ENCODE measurements at places on chromosomes 4 and X. TPM values are rescaled to one million over a fixed set of nuclear protein-coding genes. Genes with fewer than 3 reads are reported as not detected.

DNA sequence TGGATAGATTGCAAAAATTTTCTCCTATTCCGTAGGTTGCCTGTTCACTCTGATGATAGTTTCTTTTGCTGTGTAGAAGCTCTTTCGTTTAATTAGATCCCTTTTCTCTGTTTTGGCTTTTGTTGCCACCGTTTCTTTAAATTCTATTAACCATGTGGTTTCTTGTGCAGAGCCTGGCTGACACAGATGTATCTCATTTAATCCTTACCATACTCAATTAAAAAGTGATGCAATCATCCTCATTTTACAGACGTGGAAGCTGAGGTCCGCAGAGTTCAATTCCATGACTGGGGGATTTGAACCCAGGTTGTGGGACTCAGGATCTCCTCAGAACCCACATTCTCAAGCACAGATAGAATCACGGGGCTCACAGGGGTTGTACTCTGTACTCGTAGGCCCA is 66.7 kb downstream of the SORCS2 start:
- DNase-seq = no peak

DNA sequence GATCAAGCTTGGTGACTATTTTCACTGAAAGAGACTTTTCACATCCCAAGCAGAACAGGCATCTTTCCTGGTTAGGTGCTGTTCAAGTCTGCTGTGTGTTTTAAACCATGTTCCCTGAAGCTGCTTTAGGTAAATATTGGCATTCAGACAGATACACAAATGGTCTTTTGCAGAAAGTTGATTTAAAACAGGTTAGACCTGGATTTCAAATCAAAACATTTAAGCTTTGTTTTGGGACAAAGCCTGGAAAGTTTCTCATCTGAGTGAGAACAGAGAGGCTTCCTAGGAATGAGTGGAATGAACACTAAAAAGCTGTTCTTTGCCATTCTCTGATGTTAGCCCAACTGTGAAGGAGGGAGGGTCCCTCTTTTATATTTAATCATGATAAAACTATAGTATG is 10.1 kb downstream of the ANXA3 start:
- DNase-seq = no peak

DNA sequence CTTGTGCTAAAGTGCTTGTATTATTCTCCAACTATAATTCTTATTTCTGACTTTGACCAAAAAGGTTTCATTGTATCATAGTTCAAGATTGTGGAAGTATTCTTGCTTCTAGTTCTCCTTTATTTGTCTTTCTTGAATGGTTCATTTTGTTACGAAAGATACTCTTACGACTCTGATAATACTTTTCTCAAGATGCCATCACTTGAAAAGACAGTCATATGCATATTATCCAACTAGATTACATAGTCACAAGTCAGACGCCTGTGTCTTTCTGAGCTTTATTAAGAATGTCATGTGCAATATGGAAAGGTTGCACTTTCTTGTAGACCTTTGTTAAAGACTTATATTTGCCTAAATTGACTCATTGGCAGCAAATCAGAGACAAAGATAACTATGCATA is 71.4 kb upstream of the HPGD start:
- DNase-seq = no peak

- no peak for DNase-seq
Observed at GRCh38 chr4:124868495-124868894, 156.0 kb upstream of the ANKRD50 start.

DNA sequence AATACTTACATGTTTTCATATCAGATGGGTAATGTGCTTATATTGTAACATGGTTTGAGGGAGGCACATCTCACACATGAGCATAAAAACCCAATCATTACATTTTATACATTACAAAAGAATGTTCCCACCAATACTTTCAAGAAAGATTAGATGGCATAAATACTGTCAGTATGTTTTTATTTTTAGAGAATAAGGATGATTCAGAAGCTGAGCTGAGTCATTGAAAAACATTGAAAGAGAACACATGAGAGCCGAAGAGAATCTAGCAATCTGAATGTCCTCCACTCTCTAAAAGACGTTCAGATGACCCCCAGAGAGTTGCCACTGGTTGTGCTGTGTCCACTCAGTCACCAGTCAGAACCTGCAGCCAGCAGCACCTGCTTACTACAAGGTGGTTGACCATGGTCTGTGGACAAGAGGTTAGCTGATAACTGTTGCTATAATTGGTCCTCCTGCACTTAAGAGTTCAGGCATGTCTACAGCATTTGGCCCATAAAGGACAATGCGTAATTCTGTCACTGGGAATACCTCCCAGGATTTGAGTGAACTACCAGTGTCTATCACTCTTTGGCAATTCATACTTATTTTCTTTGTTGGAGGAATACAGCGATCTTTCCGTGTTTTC is 382.2 kb upstream of the IGFBP7 start:
- DNase-seq = no peak

DNA sequence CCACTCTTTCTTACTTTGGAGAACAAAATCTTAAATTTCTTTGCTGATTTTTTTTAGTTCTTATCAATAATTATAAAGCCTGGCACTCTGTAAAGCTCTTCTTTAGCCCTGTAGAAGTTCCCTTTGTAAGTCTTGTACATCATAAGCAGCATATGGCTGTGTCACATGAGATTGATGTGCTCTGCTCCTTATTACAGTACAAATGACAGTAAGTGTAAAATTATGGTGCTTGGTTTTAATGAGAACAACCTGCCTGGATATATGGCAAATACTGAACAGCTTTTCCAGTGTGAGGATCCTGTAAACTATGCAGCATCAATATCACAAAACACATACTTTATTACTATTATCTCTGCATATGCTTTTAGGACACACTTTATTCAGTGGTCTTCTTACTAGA is 145.9 kb upstream of the GNPDA2 start:
- no peak for DNase-seq

- DNase-seq = no peak
Observed at GRCh38 chr4:152307669-152308068, 228.2 kb downstream of the FBXW7 start.

DNA sequence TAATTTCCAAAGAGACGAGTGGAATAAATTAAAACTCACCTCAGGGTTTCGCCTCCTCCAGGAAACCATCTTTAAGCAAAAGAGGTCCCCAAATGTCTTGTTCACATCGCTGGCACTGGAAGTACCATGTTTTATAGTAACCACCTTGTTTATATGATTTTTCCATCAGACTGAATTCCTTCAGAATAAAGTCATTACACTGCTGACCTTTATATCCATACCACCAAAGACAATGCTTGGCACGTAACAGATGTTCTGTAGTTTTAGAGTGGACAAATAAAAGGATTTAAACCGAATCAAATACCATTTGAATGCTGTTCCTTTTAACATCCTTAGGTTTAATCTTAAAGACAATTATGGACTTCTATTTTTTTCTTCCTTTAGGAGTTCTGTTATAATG is 4.7 kb downstream of the NUDT6 start:
- DNase-seq = no peak

GRCh38 chrX:63417649-63418048 is 66.5 kb upstream of the SPIN4 start:
- no peak for DNase-seq

DNA sequence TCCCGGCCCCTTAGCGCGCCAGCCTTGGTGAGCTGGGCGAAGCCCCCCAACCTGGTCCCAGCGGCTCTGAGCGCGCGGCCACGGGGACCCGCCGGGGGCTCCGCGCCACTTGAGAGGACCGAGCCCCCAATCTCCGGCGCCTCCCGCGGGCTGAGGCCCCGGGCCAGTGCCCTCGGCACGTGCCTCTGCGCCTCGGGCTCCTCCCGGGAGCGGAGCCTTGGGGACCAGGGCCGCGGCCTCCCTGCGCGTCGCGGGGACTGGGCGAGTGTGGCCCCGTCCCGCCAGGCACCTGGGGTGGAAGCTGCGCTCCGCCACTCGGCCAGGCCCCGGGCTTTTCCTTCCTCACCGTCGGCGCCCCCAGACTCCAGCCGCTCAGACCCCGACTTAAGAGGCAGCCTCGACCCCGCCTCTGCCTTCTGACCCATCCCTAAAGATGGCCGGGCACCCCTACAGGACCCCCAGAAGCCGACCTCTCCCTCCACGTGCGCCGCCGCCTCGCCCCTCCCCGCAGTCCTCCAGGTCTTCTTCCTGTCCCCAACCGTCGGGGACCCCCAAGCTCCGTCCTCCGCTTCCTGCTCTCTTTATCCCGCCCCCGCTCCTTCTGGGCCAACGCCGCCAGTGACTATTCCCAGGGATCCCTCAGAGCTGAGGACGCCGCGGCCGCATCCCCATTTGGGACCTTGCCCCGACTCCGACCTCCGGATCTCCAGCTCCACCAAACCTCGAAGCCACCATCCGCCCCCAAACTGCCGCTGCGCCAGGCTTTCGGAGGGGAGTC is 752 bp downstream of the ERAS start:
- no peak for DNase-seq

DNA sequence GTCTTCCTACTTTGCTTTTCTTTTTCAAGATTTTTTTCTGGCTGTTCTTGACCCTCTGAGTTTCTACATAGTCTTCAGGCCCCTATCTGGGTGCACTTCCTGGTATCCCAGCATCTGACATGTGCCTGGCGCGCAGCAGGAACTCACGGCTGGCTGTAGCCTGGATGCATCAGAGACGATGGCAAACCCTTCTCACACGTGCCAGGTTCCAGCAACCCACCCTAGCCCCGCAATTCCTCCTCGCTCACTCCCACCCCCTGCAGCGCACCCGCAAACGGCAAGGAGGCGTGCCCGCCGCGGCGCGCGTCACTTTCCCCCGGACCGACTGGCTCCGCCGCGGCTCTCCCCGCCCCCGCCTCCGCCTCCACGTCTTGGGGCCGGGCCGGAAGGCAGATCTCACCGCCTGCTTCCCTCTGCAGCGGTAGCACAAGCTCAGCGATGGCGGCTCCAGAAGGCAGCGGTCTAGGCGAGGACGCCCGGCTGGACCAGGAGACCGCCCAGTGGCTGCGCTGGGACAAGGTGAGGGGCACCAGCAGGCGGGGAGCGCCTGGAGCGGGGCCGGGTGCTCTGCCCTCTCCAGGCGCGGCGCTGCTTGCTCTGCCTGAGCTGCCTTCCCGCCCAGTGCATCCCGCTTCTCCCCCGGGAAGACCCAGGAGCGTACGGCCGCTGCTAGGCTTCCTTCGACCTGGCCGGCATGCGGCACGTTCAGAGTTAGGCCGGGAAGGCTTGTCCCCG is at the start of gene PGM2:
Gene PGM2 (plus strand): TSS at position 392 of the 735 bp plus-strand sequence. CDS start 47 bp downstream, at position 439.
- DNase-seq = peak; percentile 85

- peak; percentile 90 for DNase-seq
Observed at GRCh38 chrX:131704136-131704695, 160.3 kb downstream of the OR13H1 start.

DNA sequence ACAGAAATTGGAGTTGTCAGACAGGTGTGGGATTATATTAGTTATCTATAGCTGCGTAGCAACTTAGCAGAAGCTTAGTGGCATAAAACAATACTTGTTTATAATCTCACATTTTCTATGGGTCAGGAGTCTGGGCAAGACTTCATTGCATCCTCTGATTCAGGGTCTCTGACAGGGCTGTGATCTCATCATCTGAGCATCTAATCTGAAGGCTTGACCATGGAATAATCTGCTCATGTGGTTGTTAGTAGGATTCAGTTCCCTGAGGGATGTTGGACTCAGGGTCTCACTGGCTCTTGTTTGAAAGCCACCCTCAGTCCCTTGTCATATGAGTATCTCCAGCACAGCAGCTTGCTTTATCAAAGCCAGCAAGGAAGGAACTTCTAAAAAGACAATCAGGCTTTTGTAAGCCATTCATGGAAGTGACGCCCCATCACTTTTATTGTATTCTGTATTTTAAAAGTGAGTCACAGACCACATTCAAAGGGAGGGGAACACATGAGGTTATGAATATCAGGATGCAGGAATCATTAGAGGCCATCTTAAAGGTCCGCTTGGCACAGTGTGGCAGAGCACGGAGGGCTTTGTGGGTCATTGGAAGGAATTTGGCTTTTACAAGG is 37.2 kb upstream of the FAM9B start:
- no peak for DNase-seq

DNA sequence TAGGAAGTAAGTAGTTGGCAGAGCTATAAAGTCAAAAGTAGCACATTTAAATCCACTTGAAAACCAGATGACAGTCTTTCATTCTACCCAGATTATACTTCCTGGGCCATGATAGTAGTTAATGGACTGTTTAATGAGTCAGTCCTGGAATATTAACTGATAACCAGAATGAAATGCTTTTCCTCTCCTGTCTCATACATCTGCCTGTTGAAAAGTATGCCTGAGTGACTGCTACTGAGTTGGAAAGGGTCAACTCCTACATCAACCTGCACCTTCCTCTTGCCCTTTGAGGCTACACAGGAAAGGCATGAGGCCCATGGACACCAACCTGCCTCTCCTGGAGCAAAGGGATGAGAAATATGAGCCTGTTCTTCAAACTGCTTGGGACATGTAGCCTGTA is 36.0 kb upstream of the COX7B2 start:
- DNase-seq = no peak

GRCh38 chr4:157372567-157372966 is 152.0 kb downstream of the GRIA2 start:
- DNase-seq = no peak

DNA sequence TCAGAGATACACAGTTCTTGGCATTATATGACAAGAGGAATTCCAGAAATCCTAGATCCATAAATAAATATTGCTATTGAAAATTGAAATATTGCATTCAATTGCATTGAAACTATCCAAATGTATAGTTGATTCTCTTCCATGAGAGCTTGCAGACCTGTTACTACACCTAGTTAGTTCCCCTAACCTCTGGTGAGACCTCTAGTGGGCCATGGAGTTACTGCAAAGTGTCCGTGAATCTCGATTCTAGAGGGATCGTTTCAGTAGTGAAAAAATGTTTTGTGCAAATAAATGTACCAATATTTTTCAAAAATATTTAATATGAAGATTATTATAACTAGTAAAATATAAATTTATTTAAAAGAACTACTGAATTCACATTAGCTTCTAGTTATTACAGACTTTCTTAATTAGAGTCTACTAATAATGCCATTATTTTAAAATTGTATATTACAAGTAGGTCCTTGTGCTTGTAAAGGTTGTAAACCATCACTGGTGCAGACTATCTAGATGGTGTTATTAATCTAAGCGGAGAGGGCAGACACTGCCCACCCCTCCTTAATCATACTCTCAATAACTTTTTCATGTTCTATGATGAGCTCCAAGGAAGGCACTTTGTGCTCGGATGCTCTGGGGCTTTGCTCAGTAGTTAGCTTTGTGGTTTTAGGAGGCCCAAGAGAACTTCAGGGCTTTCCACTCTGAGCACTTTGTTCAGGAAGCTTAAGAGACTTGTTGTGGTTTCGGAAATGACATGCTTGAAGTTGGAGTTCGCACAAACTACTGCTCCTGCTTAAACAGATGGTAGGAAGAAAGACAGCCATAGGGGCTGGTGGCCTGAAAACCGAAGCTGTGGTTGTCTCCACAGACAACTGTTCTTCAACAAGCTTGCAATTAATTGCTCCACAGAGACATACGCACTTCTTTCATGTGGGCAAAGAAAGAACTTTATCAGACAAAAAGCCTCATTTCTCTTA is 42.8 kb downstream of the IL21 start:
- DNase-seq = peak; percentile 28

DNA sequence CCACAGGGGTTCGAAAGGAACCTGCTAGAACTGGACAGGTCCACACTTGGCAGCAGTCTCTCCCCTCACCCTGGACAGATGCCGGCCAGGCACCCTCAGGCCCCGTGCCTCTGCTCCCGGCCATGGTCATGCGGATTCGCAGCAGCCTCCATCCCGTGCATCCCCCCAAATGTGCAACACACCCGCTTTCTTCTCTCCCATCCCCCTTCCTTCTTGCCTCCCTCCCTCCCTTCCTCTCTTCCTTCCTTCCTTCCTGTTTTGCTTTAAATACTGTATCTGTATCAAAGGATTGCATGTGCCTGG is 35.0 kb upstream of the HMX1 start:
- no peak for DNase-seq

- no peak for DNase-seq
Observed at GRCh38 chr4:126268106-126268505, 953.4 kb downstream of the FAT4 start.

The ADH5 gene
- total RNA-seq = 30.0 TPM

The ABHD18 gene
- 10.5 TPM for total RNA-seq

The ETDC gene
- total RNA-seq = not detected

The MAP9 gene
- total RNA-seq = 7.9 TPM

Data from body of pancreas (tissue), 4 donors.